Left cardiac atrium (tissue), 4 donors: ENCODE measurements at places on chromosomes 4 and X.

GRCh38 chr4:114302472-114302871 is 296.1 kb upstream of the UGT8 start:
- no peak for DNase-seq

DNA sequence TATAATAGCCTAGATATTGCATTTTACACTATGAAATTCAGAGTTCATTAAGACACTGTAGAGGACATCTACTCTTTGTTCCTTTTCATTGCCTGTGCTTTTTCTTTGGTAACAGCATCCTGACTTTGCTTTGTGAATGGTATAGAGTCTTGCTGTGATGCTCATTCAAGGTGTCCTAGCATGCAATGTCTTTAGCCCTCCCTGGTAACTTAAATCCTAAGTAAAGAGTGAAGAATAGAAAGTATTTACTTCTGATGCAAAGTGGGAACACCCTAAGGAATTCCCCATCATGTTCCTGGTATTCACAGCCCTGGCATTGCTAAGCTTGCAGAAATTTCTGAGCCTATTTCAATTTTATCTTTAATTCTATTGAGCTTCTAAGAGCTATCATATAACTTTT is 400.1 kb downstream of the FAT4 start:
- DNase-seq, result no peak

DNA sequence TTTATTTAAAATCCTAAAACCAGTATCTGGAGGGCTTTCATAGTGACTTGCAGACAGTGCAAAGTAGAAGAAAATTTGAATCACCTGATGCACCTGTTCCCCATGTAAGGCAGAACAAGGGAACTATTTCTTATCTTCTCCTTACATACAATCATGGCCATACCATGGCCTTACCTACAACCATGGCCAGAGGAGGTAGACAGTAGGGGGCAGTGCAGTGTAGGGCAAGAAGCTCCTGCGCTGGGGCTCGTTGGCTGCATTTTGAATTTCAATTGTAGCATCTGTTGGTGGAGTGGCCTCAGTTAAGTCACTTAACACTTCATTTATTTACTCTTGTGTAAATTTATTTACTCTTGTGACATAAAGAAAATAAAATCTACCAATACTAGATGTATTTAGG is 33.0 kb downstream of the GALNTL6 start:
- peak; percentile 19 for DNase-seq

DNA sequence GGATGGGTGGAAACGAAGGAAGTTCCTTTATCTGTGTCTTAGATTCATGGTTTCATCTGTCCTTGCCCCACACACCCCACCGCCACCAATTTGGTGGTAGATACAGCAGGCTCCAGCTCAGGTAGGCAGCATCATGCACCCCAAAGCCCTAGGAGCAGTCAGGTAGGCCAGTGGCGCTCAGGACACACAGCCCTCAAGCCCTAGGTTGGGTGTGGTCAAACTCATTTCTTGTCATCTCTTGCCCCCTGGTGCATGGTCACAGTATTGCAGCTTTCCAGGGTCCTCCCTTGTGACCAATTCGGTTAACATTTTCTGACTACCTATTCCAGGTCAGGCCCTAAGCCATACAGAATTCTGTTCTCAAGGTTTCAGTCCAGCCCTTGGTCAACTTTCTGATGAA is 14.5 kb upstream of the PRRG3 start:
- peak; percentile 34 for DNase-seq

DNA sequence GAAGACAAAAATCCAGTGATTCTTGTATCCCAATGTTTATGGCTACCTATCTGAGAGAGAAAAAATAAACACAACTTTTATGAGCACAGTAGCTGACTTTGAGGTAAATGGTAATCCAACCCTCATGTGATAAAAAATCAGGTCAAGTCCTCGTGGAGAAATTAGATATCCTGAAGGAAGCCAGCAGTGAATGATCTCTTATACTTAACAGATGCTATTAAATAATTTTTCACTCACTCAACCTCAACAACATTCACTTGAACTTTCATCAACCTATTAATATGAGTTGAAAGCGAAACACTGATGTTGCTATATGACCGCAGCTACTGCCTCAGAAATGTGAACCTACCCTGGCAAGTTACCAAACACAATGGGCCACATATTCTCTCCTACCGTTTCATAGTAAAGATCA is 105.4 kb downstream of the GPC3 start:
- DNase-seq, result no peak

DNA sequence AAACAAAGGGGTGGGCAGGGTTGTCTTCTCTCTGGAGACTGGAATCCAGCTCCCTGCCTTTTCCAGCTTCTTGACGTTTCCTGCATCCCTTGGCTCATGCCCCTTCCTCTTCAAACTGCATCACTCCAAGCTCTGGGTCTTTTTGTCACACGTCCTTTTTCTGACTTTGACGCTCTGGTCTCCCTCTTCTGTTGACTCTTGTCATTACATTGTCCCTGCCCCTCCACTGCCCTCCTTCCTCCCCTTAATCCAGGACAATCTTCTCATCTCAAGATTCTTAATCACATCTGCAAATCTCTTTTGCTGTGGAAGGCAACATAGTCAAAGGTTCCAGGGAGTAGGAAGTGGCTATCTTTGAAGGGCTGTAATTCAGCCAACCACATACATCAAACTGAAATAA is 178.3 kb downstream of the TMA16 start:
- no peak for DNase-seq

GRCh38 chr4:32161392-32161791 is 1441.2 kb downstream of the PCDH7 start:
- no peak for DNase-seq

- no peak for DNase-seq
Measured at GRCh38 chr4:72896515-72896914, 173.0 kb downstream of the COX18 start.

DNA sequence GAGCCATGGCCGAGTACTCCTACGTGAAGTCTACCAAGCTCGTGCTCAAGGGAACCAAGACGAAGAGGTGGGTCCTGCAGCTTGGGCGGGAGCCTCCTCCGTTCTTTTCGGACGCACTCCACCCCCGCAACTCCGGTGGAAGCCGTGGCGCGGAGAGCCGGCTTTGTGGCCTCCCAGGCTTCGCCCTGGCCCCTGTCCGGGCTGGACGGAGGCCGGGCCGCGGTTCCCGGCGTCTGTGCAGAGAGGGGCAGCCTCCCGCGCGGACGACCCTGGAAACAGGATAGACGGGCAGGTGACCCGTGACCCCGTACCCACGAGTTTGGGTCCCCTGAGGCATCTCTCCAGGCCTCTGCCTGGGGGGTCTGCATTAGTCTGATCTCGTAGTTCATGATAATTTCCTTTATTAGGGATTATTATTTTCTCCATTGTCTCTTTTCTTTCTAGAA is 356 bp downstream of the FRG1 start:
- DNase-seq, result no peak

DNA sequence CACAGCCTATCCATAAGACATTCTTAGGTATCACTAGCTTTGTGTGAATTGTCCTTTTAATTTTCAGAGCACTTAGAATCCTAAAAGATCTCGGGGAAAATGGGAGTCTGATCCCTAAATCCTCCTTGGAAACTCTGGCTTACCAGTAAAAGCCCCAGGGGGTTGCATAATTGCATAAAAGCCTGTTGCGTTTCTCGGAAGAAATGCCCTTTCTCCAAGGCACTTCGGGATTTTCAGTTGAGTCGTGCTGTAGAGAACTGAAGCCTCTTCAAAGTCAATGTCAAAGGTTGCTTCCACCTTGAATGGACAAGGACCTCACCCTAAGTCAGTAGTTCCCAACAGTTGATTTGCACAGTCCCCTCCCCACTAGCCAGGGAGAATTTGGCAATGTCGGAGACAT is 20.8 kb downstream of the FAM184B start:
- DNase-seq, result no peak

DNA sequence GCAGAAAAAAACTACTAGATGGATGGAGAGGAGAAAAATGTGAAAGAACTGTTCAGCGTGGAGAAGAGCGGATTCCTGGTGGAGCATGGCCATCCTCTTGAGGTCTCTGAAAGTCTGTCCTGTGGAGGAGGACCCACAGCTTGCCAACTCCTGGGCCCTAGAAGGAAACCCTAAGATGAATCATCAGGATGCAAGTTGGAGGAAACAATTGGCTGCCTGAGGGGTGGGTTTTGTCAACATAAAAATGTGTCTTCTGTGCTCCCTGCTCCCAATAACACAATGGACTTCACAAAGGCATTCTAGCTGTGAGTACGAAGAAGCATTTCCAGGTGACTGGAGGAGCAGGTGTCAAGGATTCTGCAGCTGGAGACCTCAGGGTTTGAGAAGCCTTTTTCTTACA is 37.2 kb downstream of the CNGA2 start:
- no peak for DNase-seq

DNA sequence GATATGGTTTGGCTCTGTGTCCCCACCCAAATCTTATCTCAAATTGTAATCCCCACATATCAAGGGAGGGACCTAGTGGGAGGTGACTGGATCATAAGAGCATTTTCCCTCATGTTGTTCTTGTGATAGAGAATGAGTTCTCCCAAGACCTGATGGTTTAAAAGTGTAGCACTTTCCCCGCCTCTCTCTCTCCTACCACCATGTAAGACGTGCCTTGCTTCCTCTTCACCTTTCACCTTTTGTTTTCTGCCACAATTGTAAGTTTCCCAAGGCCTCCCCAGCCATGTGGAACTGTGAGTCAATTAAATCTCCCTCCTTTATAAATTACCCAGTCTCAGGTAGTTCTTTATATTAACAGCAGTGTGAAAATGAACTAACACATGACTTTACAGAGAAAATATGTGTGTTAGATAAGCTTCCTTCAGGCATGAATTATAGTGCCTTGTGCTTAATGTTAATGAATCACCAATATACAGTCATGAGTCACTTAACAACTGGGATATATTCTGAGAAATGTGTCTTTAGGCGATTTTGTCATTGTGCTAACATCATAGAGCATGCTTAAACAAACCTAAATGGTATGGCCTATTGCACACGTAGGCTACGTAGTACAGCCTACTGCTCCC is 37.9 kb downstream of the PDGFC start:
- DNase-seq, result no peak

DNA sequence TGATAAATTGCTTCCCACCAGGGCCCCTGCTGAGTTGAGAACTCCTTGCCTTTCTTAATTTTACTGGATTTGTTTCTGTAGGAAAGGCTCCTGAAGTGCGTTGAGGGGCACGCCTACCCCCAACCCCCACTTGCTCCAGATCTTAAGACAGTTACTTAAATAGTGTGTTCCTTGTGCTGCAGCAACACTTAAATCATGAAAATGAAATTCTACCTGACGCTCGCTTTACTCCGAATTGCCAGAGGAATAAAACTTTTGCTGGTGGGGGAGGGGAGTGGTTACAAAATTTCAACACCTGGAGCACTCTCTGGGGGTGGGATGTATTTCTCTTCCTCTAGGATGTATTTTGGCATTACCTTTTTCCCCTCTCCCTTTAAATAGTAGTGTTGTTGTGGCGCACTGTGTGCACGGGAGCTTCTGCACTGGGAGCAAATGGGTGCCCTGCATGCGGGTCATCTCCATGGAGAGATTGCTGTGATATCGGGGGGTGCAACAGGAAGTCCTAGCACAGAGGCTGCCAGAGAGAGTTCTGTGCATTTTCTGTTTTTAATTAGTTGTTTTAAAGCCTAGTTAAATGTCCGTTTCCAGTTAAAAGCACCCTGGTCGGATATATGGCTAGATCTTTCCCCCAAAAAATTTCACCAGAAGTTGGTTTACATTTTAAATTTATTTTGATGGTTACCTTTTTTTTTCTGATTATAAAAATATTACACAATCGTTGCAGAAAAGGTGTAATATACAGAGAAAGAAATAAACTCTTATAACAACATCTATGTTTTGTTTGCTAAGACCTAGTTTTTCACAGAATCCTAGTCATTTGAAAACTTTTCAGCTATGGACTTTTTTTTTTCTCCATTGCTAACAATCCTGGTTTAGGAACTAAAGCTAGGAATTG is 207.7 kb downstream of the SOWAHB start:
- DNase-seq, result no peak

- no peak for DNase-seq
Measured at GRCh38 chr4:13917015-13917414, 289.5 kb upstream of the BOD1L1 start.

DNA sequence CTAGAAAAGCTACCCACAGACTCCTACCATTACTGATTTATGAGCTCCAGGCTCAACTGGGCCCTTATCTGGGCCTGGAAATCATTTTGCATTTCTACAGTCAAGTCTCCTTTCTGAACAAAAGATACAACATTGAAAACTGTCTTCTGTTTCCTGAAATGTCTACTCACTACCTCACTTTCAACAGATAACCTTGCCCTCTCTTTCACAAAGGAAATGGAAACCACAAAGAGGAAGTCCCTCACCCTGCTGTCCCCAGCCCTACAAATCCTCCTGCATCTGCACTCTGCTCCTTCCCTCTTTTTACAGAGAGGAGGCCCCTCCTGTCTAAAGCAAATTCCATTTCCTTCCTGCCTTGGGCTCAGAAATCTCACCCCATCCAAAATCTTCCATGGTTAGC is 24.8 kb upstream of the CYBB start:
- DNase-seq, result no peak

DNA sequence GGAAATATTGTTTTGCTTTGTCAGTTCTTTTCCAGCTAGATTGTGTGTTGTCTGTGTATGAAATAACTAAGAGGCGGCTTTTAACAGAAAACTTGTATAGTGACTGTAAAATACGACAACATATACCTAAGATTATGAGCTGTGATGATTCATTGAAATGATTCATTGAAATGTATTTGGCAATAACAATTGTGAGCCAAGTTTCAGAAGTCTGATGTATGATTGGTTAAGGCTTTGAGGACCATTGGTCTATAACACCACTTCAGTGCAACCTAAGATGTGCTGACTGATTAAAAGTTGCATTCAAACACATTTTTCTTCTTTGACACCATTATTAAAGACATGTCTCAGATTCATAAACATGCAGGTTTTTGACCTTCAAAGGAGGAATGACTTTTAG is 76.6 kb downstream of the PTPN13 start:
- DNase-seq, result no peak

- no peak for DNase-seq
Measured at GRCh38 chr4:101292901-101293300, 54.4 kb downstream of the PPP3CA start.
